ENCODE measurements at places on chromosomes 16 and 17. TPM values are rescaled to one million over a fixed set of nuclear protein-coding genes. Genes with fewer than 3 reads are reported as not detected.
A peak's percentile ranks its signal among the peaks of the same experiment; 100 is the strongest.

- no peak for DNase-seq
Observed at GRCh38 chr17:55813944-55814343, 63.1 kb downstream of the PCTP start.

- no peak for DNase-seq
Observed at GRCh38 chr17:3923466-3924190, 7.4 kb upstream of the P2RX1 start.

GRCh38 chr17:50076591-50077235 lies 18.4 kb upstream of the PDK2 start:
- DNase-seq = no peak

- DNase-seq = peak; percentile 54
Observed at GRCh38 chr16:88194397-88195268, 188.1 kb upstream of the ZNF469 start.

AOC3 gene
- polyA plus RNA-seq = 16.3 TPM

DNA sequence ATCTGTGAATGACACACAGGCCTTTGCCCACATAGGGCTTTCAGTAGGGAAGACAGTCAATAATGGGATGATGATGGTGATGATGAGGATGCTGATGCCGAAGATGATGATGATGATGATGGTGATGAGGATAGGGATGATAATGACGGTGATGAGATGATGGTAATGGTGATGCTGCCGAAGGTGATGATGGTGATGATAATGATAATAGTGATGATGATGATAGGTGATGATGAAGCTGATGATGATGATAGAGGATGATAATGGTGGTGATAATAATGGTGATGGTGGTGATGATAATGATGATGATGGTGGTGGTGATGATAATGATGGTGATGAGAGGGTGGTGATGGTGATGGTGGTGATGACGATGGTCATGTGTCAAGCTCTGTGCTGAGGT lies 12.9 kb downstream of the FOXL1 start:
- DNase-seq = no peak

DNA sequence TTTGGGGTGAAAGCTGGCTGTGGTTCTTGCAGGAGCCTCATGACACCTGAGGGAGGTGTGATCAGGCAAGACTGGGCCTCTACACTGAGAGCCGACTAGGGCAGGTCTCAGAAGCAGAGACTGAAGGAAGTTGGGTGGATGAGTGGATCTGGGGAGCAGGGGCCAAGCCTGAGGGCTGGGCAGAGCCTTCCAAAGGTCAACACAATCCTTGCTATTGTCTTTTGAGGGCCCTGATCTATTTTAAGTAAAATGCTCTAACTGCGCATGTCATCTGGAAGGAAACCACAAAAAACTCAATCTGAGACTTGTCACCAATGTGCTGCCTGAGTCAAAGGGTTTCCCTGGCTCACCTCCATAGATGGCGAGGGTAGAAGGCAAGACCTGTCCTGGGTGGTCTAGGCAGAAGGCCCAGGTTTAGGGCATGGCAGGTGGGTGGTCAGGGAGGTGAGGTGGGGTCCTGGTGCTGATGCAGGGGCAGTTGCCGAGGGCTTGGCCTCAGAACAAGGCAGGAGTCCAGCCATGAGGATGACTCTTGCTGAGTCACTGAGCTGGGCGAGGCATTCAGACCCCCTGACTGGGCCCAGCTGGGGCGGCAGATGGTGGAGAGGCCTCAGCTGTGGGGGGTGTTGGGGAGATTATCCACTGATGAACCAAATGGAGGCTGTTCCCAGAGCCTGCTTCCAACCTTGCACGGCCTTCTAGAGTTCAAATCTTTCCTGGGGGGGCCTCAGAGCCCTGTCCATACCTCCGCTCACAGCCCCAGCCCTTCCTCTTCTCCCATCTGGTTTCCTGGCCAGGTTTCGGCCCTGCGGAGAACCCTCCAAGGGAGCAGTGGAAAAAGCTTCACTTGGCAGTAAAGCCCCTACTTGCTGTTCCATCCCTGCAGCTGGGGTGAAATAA lies 5.1 kb downstream of the MVP start:
- no peak for DNase-seq

DNA sequence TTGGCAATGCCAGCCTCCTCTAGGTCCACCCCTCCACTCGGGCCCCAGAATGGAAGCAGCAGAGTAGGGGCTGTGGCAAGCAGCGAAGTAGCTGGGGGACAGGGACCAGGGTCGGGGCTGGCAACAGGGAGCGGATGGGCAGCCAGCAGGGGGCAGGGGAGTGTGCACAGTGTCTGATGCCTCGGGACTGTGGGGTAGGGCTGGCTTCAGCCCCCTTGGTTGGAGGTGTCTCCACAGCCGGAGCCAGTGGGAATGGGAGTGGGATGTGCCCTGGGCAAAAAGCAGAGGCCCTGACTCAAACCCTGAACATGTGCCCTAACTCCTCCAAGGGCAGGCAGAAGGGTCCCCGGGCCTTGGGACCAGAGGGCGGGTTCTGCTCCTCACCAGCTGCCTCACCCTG lies 18.5 kb upstream of the ARHGAP27 start:
- DNase-seq = no peak

DNA sequence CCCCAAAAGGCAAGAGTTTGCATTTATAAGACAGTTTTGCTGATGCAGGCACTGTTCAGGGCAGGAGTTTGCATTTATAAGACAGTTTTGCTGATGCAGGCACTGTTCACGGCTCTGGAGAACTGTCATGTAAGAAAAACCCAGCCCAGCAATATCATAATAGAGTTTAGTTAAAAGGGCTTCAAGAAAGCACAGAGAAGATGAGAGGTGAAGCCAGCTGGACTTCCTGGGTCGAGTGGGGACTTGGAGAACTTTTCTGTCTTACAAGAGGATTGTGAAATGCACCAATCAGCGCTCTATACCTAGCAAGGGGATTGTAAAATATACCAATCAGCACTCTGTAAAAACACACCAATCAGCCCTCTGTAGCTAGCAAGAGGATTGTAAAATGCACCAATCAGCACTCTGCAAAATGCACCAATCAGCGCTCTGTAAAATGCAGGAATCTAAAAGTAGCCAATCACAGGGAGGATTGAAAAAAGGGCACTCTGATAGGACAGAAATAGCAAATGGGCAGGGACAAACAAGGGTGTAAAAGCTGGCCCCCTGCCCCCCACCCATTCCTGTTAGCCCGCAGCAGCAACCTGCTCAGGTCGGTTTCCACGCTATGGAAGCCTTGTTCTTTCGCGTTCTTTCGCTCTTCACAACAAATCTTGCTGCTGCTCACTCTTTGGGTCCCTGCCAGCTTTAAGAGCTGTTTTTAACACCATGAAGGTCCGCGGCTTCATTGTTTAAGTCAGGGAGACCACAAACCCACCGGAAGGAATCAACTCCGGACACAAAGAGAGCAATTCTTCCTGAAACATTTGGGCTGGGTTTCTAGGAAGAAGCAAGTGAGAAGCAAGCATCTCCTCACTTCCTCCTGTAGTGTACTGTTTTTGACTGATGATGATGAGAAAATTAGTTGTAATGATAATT lies 1.8 kb upstream of the CBX1 start:
- no peak for DNase-seq

GRCh38 chr16:47110939-47111338 lies 32.8 kb downstream of the NETO2 start:
- DNase-seq = no peak

DNA sequence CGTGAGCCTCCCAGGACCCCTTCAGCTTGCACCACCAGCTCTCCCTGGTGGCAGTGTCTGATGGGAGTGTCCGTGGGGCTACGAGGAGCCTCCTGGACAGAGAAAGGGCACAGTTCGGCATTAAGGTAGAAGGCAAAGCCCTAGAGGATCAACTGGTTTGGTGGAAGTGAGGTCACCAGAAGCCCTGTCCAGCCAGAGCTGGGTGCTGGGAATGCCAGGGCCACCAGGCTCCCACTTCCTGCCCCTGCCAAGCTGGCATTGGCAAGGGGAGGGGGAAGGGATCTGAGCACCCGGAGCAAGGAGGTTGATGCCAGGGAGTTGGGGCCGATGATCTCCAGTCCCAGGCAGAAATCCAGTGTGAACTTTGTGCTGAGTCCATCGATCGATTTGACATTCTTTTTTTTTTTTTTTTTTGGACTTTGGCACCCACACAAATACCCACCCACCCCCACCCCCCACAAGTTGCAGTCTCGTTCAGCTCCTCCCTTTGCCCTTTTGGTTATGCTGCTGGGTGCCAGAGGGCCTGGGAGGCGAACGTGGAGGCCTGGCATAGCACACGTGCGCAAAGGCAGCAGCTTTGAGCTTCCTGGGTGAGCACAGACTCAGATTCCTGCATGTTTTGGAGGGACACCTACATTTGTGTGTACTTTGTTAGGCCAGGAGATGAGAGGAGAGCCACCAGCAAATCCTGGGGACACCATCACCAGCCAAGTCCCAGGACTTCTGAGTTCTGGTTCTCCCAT lies 2.1 kb downstream of the NHERF1 start:
- DNase-seq = no peak

- no peak for DNase-seq
Observed at GRCh38 chr17:79840269-79840988, 1.2 kb upstream of the CBX4 start.

GRCh38 chr16:73427164-73427563 lies 379.2 kb upstream of the ZFHX3 start:
- DNase-seq = no peak

DNA sequence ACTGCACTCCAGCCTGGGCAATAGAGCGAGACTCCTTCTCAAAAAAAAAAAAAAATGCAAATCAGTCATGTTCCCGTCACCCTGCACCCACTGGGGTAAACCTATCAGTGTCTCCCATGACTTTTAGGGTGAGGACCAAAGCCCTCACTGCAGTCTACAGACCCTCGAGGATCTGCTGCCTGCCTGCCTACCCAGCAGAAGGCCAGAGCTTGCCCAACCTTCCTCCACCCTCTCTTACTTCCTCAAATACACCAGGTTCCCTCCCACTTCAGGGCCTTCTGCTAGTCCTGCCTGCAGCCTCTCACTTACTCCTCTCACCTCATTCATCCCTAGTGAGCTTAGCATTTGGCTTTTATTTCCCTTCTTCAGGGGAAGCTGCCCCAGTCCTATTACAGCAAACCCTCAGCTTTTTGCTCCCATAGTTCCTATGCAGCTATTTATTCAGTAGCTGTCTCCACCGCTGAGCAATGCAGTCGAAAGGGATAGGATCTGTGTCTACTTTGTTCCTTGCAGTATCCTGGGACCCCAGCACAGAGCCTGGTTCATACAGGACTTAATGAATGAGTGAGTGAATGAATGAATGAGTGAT lies 17.8 kb upstream of the TOB1 start:
- no peak for DNase-seq

GRCh38 chr16:17364319-17365210 lies 106.2 kb downstream of the XYLT1 start:
- peak; percentile 42 for DNase-seq

GRCh38 chr17:11644265-11645212 lies 46.3 kb downstream of the DNAH9 start:
- DNase-seq = peak; percentile 85

DNA sequence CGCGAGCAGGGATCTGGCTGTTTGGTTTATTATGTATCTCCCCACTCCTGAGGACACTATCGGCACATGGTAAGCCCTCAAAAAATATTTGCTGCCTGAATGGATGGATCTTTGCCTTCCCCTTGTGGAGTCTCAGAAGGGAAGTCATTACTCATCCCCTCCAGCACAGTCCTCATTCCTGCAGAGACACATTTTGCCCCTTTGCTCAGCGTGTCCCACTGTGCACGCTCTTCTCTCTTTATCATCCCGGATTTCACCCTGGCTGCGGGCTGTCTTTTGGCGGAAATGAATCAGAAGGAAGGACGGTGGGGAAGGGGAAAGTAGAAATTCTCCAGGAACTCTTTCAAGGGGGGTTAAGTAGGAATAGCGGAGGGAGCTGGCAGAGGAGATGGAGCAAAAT lies 125.2 kb upstream of the CDC42EP4 start:
- no peak for DNase-seq

MYO1D gene
- 12.7 TPM for polyA plus RNA-seq

GRCh38 chr16:89498839-89499238 lies 8.5 kb upstream of the ANKRD11 start:
- peak; percentile 57 for DNase-seq

TBC1D26 gene
- 1.0 TPM for polyA plus RNA-seq

TSPAN10 gene
- 1.5 TPM for polyA plus RNA-seq

GRCh38 chr17:66302761-66303626 lies 581 bp downstream of the PRKCA start:
- no peak for DNase-seq

WSCD1 gene
- 43.1 TPM for polyA plus RNA-seq

PLA2G10 gene
- 0.53 TPM for polyA plus RNA-seq

- DNase-seq = no peak
Observed at GRCh38 chr16:80341263-80341662, 199.5 kb upstream of the DYNLRB2 start.

DNA sequence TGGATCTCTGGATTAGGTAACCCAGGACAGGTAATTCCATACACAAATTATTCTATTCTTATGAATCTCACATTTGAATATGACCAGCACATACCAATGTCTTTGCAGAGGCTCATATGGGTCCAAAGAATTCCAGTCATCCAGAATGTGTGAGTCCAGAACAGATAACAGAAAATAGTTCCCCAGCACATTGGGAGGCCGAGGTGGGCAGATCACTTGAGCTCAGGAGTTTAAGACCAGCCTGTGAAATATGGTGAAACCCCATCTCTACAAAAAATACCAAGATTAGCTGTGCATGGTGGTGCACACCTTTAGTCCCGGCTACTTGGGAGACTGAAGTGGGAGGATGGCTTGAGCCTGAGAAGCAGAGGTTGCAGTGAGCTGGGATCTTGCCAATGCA lies 26.9 kb downstream of the HYDIN start:
- no peak for DNase-seq

NPIPB6 gene
- polyA plus RNA-seq = 0.77 TPM

CDH1 gene
- polyA plus RNA-seq = not detected

GRCh38 chr16:56424791-56425438 lies 430 bp downstream of the AMFR start:
- DNase-seq = no peak

- no peak for DNase-seq
Observed at GRCh38 chr17:4161967-4162305, 18.9 kb downstream of the CYB5D2 start.

GRCh38 chr17:34156741-34157589 lies 98.1 kb upstream of the CCL2 start:
- no peak for DNase-seq

SMIM36 gene
- polyA plus RNA-seq = not detected

DNA sequence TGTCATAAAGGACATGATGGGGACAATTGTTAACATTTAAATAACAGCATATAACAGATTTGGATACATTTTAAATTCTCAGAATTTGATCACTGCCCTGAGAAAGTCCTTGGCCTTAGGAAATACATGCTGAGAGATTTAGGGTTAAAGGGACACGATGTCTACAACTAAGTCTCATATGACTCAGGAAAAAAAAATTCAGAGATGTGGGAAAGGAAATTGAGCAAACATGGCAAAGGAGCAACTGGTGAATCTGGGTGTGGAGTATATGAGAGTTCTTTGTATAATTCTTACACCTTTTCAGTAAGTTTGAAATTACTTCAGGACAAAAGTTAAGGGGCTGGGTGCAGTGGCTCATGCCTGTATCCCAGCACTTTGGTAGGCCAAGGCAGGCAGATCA lies 18.2 kb downstream of the MPP3 start:
- no peak for DNase-seq

GRCh38 chr17:57662644-57663308 lies 82.3 kb downstream of the CCDC182 start:
- peak; percentile 91 for DNase-seq

- DNase-seq = no peak
Observed at GRCh38 chr16:71464231-71464630, 2.2 kb upstream of the ZNF23 start.
